ENCODE measurements at places on chromosomes 7 and 10.

GRCh38 chr10:11993834-11994468 lies 48.7 kb downstream of the UPF2 start:
- DNase-seq: no peak

- DNase-seq: no peak
Observed at GRCh38 chr10:24396396-24396795, 187.5 kb downstream of the KIAA1217 start.

- no peak for DNase-seq
Observed at GRCh38 chr7:8615019-8615418, 181.6 kb downstream of the NXPH1 start.

DNA sequence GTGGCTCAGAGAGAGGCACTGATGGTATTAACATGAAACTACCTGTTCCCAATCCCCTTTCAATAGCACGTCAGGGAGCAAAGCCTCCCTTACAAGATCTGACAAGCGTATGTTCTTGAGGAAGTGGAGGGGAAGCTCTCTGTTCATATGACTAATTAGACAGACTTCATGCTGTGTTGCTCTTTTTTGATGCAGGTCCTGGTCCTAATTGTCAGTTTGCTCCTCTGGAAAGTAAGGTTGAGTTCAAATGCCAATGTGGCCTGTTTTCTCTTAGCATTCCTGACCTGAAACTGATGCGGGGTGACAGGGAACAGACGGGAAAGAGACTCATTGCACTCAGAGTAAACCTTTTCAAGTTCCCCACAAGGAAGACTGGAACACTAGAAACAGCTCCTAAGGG lies 27.0 kb upstream of the TBX20 start:
- DNase-seq: no peak

GRCh38 chr10:22505911-22506685 lies 160.8 kb downstream of the SPAG6 start:
- peak; percentile 18 for DNase-seq

DNA sequence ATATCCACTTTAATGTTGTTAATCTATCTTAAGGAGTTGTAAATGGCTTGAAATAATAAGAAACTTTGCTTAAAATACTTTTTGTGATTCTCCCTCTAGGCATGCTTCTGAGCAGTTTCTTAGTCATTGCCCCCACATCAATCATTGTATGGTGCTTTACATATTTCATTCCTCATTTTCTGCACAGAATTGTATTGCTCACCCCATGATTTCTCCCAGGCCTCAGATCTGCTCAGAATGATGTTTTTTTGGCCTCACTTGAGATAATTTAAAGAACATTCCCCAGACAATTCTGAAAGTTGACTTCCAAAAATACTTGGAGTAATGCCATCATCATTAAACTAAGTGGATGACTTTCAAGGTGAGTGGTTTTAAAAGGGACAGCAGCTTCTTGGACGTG lies 82.1 kb upstream of the PRPS1L1 start:
- DNase-seq: no peak

GRCh38 chr7:69062020-69062765 lies 536.1 kb upstream of the AUTS2 start:
- no peak for DNase-seq

DNA sequence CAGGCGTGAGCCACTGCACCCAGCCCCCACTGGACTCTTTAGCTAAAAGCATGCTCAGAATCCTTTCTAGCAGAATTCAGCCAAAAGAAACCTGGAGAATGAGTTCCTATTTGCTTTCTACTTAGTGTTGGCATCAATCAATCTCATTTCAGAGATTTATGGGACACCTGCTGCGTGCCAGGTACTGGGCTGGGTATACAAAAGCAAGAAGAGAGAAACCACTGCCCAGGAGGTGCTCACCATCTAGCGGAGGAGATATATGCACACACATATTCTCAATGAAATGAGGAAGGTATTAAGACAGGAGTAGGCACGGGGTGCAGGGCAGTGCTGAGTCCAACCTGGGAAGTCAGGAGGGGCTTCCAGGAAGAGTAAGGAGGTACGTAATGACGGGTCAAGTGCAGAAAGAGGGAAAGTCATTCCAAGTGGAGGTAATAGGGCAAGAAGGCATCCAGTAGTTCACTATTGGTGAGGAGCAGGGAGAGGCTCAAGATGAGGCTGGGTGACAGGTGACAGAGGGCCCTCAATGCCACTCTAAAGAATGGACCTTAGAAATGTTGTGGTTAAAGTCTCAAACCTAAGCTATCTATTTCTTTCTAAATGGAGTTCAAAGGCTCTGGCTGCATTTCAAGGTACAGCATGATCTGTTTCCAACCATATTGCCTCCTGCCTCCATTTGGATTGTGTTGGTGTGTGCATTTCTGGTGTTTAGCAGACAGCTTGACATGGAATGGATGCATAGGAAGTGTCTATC lies 22.1 kb downstream of the ABLIM1 start:
- no peak for DNase-seq

- no peak for DNase-seq
Observed at GRCh38 chr7:87206361-87206760, 13.2 kb downstream of the TMEM243 start.

- DNase-seq: no peak
Observed at GRCh38 chr7:84245835-84246234, 51.2 kb upstream of the SEMA3A start.

DNA sequence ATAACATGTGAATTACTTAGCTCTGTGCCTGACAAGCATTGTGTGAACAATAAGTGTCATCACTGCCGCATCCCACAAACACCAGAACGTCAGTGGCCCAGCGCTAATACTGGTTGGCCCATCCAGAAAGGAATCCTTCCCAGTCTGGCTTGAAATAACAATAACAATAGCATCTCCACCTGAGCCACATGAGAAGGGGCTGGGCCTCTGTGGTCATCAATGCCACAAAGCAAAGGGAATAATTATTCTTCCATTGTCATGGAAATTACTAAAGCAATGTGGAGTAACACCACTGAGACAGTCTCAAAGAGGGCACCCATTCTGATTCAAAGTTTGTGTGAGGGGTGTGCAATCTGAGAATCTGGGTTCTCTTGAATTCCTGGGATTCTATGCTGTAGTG lies 105.7 kb upstream of the INHBA start:
- DNase-seq: no peak

DNA sequence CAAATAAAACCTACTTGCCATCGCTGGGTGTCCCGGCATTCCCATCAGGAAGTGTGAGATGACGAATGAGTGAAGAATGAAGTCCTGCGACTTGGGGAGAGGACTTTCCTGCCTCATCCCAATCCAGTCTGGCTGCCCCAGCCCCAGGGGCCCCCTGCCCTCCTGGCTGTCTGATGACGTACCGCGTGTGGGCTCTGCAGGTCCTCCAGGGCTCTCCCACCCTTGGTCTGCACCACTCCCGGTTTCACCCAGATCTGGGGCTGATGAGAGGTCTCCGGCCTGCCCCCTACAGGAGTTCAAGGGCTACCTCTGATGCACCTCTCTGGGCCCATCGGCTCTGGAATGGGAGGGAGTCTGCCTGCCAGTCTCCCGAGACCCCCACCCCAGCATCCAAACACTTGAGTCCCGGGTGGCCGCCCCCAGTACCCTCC lies 9.8 kb downstream of the ATP6V1F start:
- DNase-seq: no peak

- DNase-seq: peak; percentile 55
Observed at GRCh38 chr10:118840071-118840775, 85.5 kb upstream of the CACUL1 start.

DNA sequence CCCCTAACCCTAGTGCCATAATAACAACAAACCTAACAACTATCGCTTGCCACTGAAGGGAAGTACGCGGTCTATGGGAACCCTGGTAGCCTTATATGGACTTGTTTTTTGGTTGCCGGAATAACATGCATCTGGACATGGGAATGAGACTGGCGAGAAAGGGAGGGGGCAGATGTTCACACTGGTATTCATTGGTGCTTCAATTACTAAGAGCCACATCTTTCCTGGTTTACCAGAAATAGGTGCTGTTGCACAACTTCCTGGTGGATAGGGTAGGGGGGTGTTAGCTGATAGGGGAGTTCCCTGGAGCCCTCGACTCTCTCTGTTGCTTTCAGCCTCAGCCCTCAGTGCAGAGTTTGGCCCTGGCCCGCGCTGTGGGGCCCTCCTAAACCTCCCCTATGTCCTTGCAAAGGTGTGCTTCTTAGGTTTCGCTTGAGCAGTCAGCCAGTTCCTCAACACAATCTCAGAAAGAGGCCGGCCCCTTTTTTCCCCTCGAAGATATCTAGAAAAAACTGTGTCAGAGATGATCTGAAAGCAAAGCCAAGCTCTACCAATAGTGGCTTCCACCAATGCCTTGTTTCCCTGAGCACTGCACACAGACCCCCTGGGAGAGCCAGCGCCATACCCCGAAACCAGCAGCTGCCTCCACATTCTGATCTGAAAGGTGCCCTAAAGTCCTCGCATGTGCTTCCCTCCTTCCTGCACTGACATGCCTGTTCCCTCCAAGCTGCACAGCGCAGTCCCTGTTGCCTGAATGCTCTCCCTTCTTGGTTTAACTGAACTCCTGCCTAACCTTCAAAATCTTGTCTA lies 13.5 kb downstream of the TBXAS1 start:
- no peak for DNase-seq

- no peak for DNase-seq
Observed at GRCh38 chr7:52749880-52750279, 285.6 kb upstream of the POM121L12 start.

GRCh38 chr7:388023-388960 lies 98.3 kb downstream of the FOXL3 start:
- DNase-seq: no peak

DNA sequence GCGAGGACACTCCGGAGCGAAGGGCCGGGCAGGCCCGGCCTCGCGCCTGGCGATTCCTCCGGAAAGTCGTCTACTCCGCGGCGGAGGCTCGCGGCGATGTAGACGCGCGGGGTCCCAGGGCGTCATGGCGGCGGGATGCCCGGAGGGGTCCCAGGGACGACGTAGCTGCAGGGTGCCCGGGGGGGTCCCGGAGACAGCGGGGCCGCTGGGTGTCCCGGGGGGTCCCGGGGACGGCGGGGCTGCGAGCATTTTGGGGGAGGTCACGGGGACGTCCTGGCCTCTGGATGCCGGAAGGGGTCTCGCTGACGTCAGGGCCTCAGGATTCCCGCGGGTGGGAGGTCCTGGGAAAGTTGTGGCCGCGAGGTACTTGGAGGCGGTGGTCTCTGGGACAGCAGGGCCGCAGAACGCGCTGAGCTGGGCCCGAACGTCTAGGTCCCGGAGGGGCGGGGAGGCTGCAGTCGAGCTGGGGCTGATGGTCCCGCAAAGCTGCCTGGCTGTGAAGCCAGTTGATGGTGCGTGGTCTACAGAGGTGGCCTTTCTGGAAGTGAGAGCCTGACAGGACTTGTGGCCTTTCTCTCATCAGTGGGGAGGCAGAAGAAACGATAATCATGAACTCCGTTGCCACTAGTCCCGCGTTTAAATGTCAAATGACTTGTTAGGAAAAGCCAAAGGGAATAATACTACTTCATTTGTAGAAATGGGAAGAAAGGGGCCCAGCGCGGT lies 637 bp downstream of the HSPA14 start:
- DNase-seq: peak; percentile 34

GRCh38 chr7:23315366-23315765 lies 16.2 kb downstream of the MALSU1 start:
- no peak for DNase-seq

- peak; percentile 42 for DNase-seq
Observed at GRCh38 chr10:68208424-68209042, 23.4 kb downstream of the ATOH7 start.

GRCh38 chr7:108086546-108086945 lies 43.6 kb downstream of the LAMB4 start:
- no peak for DNase-seq

GRCh38 chr10:124518366-124518765 lies 56.7 kb downstream of the LHPP start:
- DNase-seq: no peak

GRCh38 chr7:110253093-110253492 lies 837.8 kb upstream of the LRRN3 start:
- no peak for DNase-seq

DNA sequence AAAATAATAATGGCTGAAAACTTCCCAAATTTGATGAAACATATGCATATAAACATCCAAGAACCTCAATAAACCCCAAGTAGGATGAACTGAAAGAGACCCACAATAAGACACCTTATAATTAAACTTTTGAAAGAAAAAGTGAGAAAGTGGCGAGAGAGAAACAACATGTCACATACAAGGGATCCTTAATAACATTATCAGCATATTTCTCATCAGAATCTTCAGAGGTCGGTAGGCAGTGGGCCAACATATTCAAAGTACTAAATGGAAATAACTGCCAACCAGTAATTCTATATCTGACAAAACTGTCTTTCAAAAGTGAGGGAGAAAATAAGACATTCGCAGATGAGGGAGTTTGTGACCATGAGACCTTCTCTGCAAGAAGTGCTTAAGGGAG lies 16.6 kb upstream of the CCDC6 start:
- DNase-seq: no peak

- no peak for DNase-seq
Observed at GRCh38 chr7:101081432-101081831, 3.8 kb upstream of the TRIM56 start.

- no peak for DNase-seq
Observed at GRCh38 chr10:7471720-7472367, 61.0 kb upstream of the SFMBT2 start.

- DNase-seq: no peak
Observed at GRCh38 chr10:123635745-123636144, 30.4 kb upstream of the GPR26 start.

DNA sequence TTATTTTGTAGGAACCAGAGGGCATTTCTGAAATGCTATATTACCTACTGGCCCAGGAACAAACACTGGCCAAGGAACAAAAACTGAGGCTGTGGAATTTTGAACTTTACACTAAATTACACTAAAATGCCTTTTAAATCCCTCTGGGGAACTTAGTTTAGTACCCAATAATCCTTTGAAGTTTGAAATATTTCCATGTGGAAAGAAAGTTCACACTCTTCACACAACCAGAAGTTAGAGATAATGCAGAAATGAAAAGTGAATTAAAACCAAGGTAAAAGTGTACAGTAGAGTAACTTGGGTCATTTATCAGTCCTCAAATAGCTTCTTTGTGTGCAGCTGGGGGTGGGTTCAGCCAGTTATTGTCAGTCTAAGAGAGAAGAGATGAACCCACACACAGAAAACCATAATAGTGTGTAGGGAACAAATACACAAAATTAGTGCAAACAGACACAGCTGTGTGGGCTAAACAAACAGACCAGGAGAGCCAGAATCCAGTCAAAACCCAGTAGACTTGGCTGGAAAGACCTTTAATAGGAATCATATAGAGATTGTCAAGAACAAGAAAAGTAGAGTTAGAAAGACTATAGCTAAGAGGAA lies 46.5 kb upstream of the DGKI start:
- no peak for DNase-seq

GRCh38 chr7:129828078-129828762 lies 124.5 kb downstream of the UBE2H start:
- no peak for DNase-seq

GRCh38 chr7:138029941-138030340 lies 28.1 kb upstream of the CREB3L2 start:
- no peak for DNase-seq

- DNase-seq: no peak
Observed at GRCh38 chr7:32026083-32026425, 44.2 kb downstream of the PDE1C start.

GRCh38 chr7:151314401-151314800 lies 27.2 kb upstream of the NUB1 start:
- DNase-seq: no peak

- no peak for DNase-seq
Observed at GRCh38 chr7:25716421-25716820, 435.6 kb upstream of the NFE2L3 start.

GRCh38 chr10:108014145-108014901 lies 849.8 kb upstream of the SORCS1 start:
- no peak for DNase-seq

GRCh38 chr7:126079581-126079980 lies 1150.0 kb upstream of the POT1 start:
- no peak for DNase-seq

GRCh38 chr10:130244928-130245495 lies 108.8 kb downstream of the GLRX3 start:
- no peak for DNase-seq
